NCI-H1417 treated with DMSO at 0.1 percent for 48 hours (cell line): ENCODE measurements at places on chromosomes 3 and 15.

- no peak for DNase-seq
Observed at GRCh38 chr15:67521783-67522568, 1.0 kb downstream of the C15orf61 start.

DNA sequence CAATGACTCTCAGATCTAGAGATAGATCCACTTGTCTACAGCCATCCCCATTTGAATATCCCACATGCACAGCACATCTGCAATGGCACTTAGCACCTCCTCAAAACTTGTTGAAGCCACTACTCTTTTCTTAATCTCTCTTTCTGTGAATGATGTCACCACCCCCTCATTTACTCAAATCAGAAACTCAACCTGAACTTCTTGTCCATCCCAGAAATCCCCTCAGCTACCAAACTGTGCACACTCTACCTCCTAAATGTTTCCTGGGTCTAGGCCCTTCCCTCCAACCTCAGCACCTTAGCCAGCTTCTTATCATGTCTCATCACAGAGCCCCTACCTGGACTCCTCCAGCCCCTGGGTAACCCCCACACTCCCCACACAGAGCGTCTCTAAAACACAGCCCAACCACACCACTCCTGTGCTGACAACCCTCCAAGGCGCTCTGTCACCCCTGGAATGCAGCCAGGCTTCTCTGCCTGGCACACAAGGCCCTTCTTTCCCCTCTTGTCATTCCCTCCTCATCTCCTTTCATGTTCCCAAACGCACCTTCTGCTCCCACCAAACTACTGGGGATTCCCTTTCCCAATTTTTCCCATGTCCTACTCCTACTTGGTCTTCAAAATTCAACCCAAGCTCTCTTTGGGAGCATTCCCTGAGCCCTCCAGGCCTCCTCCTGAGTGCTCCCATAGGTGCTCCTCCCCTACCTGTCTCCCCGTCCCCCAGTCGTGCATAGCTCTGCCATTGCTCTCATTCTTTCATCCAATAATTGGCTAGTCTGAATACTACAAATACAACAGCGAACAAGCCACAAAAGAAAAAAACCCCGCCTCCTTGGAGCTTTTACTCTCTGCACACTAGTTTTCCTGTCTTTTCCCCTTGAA, 39.8 kb upstream of the ZBTB38 start:
- DNase-seq, result no peak

- no peak for DNase-seq
Observed at GRCh38 chr3:29057326-29057725, 223.5 kb upstream of the RBMS3 start.

GRCh38 chr3:127552038-127552437, 38.5 kb downstream of the TPRA1 start:
- no peak for DNase-seq

- DNase-seq, result no peak
Observed at GRCh38 chr15:76274821-76275220, 36.4 kb downstream of the ETFA start.

GRCh38 chr3:38573556-38573955, 75.9 kb downstream of the SCN5A start:
- no peak for DNase-seq

DNA sequence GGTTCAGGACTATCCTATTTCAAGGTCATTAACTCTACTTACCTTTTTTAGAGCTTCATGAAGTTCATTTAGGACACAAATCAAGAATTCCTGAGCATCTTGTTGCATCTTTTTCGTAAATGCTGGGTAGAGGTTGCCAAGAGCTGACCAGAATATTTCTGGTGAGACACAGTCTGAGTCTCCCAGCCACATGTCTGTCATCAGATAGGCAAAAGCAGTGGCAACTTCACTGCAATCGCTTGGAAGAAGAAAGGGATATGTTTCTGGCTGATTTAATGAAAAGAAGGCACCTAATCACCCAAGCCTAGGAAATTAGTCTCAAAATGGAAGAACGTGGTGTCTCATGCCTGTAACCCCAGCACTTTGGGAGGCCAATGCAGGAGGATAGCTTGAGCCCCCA, 2.9 kb downstream of the USP50 start:
- no peak for DNase-seq

GRCh38 chr3:138782755-138783154, 52.0 kb downstream of the PIK3CB start:
- DNase-seq, result no peak

DNA sequence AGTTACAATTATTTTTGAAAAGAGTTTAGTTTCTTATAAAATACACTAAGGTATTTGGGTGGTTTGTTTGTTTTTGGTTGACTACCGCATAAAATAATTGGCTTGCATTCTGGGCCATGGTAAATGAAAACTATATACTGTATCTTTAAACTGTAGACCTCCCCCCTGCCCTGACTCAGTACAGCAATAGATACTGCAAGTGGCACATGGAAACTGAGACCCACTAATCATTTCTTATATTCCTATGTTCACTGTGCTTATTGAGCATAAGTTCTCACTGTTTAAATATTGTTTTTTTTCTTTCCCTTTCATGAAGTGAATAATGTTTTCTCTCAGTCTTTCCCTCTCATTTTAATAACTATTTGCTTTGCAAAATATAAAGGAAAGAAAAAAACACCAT, 45.8 kb downstream of the RASA2 start:
- no peak for DNase-seq

DNA sequence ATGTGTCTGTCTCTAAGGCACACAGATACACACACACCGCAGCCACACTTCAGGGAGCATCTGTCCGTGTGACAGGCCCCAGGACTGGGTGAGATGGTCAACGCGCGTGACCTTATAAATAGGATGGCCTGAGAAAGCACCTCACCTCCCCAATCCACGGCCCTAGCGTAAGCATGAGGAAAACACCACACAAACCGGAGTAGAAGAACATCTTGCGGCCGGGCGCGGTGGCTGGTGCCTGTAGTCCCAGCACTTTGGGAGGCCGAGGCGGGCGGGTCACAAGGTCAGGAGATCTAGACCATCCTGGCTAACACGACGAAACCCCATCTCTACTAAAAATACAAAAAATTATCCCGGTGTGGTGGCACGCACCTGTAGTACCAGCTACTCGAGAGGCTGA, 1.6 kb downstream of the NIPA1 start:
- no peak for DNase-seq

- DNase-seq, result no peak
Observed at GRCh38 chr3:39149059-39149455, 4.3 kb downstream of the CSRNP1 start.

GRCh38 chr15:90884719-90885431, 571 bp downstream of the FES start:
- DNase-seq, result no peak

GRCh38 chr3:49942651-49943050, 2.7 kb downstream of the RBM6 start:
- no peak for DNase-seq

- DNase-seq, result no peak
Observed at GRCh38 chr15:57111002-57111401, 192.6 kb downstream of the TCF12 start.

- DNase-seq, result no peak
Observed at GRCh38 chr3:100682056-100682853, 27.0 kb upstream of the TFG start.

- no peak for DNase-seq
Observed at GRCh38 chr3:101722394-101723173, 1.8 kb upstream of the CEP97 start.
